ENCODE measurements at places on chromosomes 3 and 15.

DNA sequence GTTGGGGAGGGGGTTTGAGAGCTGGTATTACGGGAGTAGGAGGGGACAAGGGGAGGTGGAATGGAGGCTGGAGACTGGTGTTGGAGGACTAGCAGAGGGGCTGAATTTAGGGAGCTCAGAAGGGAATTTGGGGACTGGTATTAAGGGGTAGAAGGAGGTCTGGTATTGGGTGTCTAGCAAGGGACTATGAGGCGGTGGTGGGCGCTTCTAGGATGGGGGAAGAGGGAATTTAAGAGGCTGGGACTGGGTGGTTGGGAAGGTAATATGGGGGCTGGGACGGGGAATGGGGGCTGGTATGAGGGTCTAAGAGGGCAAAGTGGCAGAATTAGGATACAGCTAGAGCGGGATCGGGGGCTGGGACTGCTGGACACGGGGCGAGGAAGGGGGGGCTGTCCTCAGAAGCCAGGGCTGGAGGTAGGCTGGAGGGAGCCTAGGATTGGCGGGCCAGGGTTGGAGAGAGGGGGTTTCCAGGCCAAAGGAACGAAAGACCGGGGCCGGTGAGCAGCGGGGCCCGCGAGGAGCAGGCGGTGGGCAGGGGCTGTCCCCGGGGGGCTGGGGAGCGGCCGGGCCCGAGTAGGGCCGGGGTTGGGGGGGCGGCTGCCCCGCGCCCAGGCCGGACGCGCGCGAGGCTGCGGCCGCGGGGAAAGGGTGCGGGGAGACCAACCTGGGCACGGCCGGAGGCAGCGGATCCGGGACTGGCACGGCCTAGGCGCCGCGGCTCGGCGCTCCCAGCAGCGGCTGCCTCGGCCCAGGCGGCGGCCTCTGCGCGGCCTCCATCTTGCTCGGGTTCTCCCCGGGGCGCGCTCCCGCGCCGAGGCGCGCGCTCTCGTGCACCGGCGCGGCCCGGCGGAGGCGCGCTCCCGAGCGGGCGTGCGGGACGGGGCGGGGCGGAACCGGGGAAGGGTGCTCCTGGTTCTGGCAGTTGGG, at the start of gene LHFPL4:
TSS of gene LHFPL4 (minus strand) at position 802 of the 927 bp plus-strand sequence. CDS start 1,143 bp downstream, outside the sequence.
- H3K36me3 ChIP-seq: no peaks in the 10 kb centered on the region
- no peak within 1 kb of the TSS for H3K27ac ChIP-seq
- no peak within 1 kb of the TSS for H3K4me3 ChIP-seq

DNA sequence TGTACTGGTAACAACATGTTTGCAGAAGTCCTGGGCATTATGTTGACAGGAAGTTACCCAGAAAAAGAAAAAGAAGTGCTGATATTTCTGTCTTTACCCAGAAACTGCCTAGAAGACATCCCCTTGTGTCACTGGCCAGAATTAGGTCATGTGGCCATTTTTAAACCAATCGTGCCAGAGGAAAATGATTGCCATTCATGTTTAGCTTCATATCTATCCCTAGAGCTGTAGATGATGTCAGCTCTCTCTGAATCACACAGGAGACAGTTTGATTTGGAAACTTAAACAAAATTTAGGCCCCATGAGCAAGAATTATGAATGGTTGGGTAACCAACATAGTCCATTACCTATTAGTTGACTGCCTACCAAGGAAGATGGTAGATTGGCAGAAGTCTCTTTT, 8.9 kb upstream of the PLOD2 start:
- H3K4me1 ChIP-seq: no peaks in the 10 kb centered on the region
- no peak for DNase-seq
- H3K36me3 ChIP-seq: no peaks in the 10 kb centered on the region
- no peak overlapping the region for H3K27ac ChIP-seq
- no peaks in the 10 kb centered on the region for H3K27me3 ChIP-seq

- H3K27me3 ChIP-seq: no peaks in the 10 kb centered on the region
- no peak overlapping the region for H3K27ac ChIP-seq
- H3K4me3 ChIP-seq: no peak overlapping the region
- H3K4me1 ChIP-seq: no peaks in the 10 kb centered on the region
These were observed 21.7 kb upstream of the CCDC39 start for GRCh38 chr3:180700941-180701340.

DNA sequence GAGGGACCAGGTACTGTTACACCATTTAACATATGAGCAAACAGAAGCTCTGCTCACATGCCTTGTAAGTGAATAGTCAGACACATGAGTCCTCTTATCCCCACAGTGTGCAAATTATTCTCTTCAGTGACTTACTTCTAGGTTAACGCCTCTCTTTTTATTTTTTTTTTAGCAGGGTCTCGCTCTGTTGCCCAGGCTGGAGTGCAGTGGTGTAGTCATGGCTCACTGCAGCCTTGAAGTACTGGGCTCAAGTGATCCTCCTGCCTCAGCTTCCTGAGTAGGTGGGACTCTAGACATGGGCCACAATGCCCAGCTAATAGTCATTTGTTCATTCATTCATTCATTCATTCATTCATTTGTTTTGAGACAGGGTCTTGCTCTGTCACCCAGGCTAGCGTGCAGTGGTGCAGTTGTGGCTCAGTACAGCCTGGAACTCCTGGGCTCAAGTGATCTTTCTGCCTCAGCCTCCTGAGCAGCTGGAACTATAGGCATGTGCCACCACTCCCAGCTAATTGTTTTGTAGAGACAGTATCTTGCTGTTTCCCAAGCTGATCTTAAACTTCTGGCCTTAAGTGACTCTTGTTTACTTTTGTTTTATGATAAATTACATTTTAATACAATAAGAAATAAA, 94.7 kb downstream of the LRRC28 start:
- H3K4me3 ChIP-seq: no peak overlapping the region
- no peak overlapping the region for H3K27ac ChIP-seq
- no peaks in the 10 kb centered on the region for H3K4me1 ChIP-seq
- H3K36me3 ChIP-seq: no peaks in the 10 kb centered on the region

Measured in CD4-positive, alpha-beta memory T cell (primary cell).